Fibroblast of villous mesenchyme (primary cell): ENCODE measurements at places on chromosomes 1 and 21. TPM values are rescaled to one million over a fixed set of nuclear protein-coding genes. Genes with fewer than 3 reads are reported as not detected.
A peak's percentile ranks its signal among the peaks of the same experiment; 100 is the strongest.

The OR2M7 gene
- total RNA-seq = not detected in 2 replicates

The AGO3 gene
- total RNA-seq = 12.9 and 16.8 TPM in 2 replicates

The ZMPSTE24 gene
- total RNA-seq = 74.4 and 110 TPM in 2 replicates

- DNase-seq = peak; percentile 92
Measured at GRCh38 chr1:26784023-26784871, 3.5 kb upstream of the PIGV start.

The TIAM1 gene
- 0.32 and 0.43 TPM in 2 replicates for total RNA-seq

GRCh38 chr1:231519166-231519565 is 9.3 kb upstream of the TSNAX start:
- no peak for DNase-seq

The SLAMF9 gene
- not detected in 2 replicates for total RNA-seq

- DNase-seq = no peak
Measured at GRCh38 chr21:46002841-46003574, 21.4 kb downstream of the COL6A1 start.

DNA sequence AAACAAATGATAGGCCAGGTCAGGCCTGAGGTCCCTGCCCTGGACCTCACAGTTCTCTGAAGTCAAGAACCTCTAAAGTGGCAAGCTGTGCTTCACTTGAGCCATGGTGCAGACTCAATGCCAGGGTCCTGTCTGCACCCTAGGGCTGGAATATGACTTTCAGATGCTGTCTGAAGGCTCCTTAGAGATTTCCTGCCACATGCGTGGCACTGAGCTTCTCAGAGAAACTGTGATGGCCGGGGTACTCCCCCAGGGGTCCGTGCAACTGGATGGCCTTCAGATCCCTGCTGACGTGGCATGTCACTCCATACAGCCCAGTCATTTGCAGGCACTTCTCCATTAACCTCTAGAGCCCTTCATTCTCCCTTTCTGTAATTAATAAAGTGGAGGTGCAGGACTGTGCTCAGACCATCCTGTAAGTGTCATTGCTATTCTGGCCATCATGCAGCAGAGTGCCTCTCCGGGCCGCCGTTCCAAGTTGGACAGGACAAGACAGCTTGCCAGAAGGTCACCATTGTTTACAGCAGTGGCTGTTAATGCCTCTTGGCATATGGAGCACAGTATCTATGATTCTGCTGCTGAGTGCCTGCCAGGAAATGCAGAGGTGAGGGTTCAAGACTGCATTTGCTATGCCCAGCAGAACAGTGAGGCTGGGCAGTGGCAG is 205.1 kb upstream of the COA6 start:
- DNase-seq = no peak

DNA sequence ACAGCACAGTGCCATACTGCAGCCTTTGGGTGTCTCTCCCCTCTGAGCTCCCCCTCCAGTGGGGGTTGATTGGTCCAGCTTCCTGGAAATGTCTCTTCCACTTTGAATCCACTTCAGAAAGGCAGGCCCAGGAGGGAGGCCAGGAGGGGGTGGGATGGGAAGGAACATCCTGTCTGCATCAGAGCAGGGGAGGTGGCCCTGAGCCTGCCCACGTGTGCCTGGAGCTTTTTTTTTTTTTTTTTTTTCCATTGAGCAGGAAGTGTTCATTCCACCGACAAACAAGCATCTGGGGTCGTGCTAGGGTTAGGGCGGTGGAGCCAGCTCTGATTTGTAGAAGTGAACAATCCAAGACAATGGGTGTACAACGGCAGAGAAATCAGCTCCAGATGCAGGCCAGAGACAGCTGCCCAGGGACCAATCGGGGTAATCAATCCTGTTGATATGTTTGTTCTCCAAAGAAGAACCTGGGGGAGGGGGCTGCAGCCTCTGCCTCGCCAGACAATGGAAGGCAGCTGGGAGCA is 93.3 kb downstream of the SSBP3 start:
- DNase-seq = peak; percentile 81

DNA sequence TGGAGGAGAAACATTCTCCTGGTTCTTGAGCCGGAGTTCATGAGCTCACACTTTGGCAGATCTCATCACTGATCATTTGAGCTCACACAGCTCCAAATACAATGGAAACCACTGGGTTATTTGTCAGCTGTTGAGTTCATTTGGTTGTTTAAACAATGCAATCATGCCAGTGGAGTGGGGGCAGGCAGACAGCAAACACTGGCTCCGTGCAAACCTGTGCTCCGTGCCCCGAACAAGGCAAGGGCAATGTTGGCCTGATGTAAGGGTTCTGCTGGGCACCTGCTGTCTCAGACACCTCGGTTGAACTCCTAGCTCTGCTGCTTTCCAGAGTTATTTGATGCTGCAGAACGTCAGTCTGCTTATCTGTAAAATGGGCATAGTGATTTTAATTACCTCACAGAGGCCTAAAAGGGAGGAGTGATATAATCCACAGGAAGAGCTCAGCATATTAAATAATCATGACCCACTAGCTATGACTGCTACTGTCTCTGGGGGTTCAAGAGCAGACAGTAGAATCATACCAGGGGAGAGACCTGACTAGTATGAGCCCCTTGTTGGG is 20.0 kb upstream of the CLIC6 start:
- no peak for DNase-seq

The HES4 gene
- total RNA-seq = 2.2 and 8.1 TPM in 2 replicates

- DNase-seq = peak; percentile 70
Measured at GRCh38 chr1:63635681-63636080, 42.5 kb downstream of the PGM1 start.

The E2F2 gene
- total RNA-seq = 2.2 and 2.9 TPM in 2 replicates

GRCh38 chr1:231094421-231094820 is 54.4 kb upstream of the FAM89A start:
- DNase-seq = no peak

The FCER1G gene
- 0.43 TPM in 1 of 2 replicates, not detected in the other for total RNA-seq

DNA sequence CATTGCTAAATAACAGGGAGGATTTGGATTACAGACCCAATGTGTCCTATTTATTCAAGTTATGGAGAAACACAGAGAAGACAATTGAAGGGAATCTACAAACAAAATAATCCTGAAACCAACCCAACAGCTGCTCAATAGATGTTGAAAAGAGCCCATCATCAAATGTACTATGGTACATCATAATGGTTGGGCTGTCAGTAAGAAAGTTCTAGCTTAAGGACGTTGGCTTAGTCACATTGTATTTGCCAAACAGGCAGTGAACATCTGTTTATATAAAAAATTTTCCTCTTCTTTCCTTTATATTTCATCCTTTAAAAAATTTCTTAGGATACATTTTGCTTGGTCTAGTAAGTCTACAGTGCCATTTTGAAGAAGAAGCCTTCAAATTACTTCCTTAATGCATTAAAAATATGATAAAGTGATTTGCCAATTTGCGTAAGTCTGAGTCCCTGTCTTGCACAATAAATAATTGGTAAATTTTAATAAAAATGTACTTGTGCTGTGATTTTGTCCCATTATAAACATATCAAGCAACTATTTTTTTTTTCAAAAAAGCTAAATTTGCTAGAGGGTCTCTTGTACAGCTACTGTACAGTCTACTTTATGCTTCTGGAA is 14.4 kb downstream of the MAP3K7CL start:
- no peak for DNase-seq

DNA sequence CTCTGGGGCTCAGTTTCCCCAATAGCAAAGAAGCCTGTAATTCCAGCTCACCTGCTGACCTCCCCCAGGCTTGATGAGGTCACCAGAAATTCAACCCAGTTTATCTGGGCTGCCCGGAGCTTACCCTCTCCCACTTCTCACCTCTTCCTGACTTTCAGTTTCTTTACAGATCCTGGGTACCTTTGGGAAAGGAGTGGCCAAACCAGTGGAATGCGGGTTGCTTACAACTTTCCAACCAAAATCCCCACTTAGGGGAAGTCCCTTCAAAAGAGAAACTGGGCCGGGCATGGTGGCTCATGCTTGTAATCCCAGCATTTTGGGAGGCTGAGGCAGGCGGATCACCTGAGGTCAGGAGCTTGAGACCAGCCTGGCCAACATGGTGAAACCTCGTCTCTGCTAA is 5.9 kb upstream of the MARCKSL1 start:
- no peak for DNase-seq

DNA sequence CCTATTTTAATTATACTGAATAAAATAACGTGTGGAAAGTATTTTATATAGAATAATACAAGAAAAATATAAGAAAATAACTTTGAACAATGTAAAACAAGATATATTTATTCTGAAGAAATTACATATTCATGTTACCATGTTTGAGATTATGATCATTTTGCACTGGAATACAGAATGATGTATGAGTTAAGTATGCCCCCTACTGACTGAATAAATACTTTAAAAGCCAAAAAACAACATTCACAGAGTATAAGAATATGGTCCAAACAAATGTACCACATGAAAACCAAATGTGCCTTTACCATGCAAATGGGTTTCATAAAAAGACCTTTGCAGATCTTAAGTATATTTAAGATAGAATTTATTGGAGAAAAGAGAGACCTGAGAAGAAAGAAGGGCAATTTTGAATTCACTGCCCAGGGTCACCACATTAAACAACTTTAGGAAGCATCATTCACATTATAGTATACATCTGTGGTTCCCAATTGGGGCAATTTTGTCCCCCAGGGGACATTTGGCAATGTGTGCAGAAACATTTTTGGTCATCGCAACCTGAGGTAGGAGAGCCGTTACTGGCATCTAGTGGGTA is 136.6 kb upstream of the GFI1 start:
- DNase-seq = peak; percentile 7

The ESPN gene
- not detected in 2 replicates for total RNA-seq

The TCHH gene
- under 0.01 TPM in 1 of 2 replicates, not detected in the other for total RNA-seq

The GSTM2 gene
- 16.8 and 19.0 TPM in 2 replicates for total RNA-seq

The SPRR2B gene
- not detected in 2 replicates for total RNA-seq

The PEAR1 gene
- total RNA-seq = 11.3 and 12.1 TPM in 2 replicates

The MX1 gene
- total RNA-seq = 15.1 and 16.0 TPM in 2 replicates

The SYT2 gene
- total RNA-seq = under 0.01 TPM in 1 of 2 replicates, not detected in the other

DNA sequence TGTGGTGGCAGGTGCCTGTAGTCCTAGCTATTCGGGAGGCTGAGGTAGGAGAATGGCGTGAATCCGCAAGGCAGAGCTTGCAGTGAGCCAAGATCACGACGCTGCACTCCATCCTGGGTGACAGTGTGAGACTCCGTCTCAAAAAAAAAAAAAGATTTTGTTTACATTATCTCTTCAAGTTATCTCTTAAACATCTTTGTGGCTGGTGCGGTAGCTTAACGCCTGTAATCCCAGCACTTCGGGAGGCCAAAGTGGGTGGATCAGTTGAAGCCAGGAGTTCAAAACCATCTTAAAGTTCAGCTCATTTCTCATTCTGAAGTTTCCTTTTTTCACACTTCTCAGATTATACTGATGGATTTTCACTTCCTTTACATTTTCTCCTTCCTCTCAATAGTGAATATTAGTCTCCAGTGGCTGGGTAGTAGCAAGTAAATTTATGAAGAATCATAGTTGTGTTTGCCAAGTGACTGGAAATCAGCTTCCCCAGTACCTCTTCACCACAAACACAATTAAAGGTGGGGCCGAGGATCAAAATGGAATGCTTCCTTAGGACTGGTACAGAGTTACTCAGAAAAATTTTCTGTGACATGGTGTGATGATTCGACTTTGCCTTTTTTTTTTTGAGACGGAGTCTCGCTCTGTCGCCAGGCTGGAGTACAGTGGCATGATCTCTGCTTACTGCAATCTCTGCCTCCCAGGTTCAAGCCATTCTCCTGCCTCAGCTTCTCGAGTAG is 13.8 kb downstream of the PIP5K1A start:
- DNase-seq = peak; percentile 73
